ENCODE measurements at places on chromosomes 1 and 21.

DNA sequence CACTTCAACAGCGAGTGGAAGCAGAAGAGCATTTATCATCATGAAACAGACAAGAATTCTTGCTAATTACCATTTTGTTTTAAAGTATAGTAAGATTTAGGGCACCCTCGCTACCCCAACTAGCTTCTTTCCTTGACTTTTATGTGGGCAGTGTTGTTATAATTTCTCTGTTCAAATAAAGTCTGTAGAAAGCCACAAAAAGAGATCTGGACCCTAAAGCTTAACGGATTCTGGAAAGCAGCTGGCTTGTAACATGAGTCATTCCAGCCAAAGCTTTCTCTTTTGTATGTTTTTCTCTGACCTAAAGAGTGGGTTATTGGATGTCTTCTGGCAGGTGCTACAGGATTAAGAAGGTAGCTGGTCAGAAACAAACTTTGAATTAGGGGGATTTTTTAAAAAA lies 37.4 kb downstream of the RUNX1 start:
- no peak for DNase-seq

GRCh38 chr1:12608311-12608957 lies 9.6 kb downstream of the DHRS3 start:
- DNase-seq: no peak

DNA sequence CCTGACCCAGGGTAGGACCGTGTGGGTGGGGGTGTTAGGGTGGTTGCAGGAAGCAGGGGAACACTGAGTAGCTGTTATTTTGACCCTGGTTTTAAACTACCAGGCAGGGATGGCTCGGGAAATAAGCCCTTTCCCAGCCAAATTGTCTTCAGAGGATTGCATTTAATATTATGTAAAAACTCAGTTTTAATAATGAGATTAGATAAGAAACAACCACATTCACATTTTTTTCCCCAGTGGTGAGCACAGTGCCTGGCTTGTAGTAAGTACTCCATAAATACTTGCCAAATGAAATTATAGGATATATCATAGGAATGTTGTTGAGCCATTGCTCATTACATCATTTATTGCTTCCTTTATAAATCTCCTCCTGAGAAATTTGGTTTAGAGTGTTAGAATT lies 3.1 kb upstream of the ACP6 start:
- no peak for DNase-seq

DNA sequence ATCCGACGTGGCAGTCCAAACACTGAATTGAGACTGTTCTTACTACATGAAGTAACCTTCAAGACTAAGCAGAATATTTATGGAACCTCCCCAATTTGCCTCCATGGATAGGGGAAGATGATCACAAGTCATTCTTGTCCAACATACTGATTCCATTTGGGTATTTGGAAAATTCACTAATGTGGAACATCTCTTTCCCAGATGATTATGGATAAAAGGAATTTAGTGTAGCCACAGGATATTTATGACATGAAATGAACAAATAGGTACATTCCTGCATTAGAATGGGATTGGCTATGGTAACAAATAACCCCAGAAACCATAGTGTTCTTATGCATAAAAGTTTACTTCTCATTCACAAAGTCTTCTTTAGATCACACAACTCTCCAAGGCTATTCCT lies 40.2 kb upstream of the SGIP1 start:
- no peak for DNase-seq

GRCh38 chr1:233211595-233211994 lies 83.9 kb downstream of the PCNX2 start:
- DNase-seq: no peak

GRCh38 chr21:30434033-30434631 lies 4.1 kb downstream of the KRTAP13-4 start:
- no peak for DNase-seq

- no peak for DNase-seq
Observed at GRCh38 chr21:17003258-17003615, 509.6 kb upstream of the CXADR start.

DNA sequence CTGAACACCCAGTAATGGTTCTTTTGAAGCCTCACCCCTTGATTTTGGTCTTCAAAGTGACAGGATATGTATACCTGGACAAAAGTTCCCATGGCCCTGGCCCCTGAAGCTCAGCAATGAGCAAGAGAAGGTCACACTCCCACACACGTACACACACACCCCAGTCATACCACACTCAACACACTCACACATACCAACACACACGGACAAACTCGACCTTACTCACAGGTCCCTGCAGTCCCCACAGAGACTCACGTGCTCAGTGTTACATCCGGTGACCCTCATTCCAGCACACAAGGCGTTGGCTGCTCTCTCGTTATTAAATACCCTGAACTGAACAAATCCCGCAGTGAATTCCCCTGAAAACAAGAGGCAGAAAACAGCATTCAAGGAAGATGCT lies 5.9 kb downstream of the ITLN1 start:
- DNase-seq: no peak

DNA sequence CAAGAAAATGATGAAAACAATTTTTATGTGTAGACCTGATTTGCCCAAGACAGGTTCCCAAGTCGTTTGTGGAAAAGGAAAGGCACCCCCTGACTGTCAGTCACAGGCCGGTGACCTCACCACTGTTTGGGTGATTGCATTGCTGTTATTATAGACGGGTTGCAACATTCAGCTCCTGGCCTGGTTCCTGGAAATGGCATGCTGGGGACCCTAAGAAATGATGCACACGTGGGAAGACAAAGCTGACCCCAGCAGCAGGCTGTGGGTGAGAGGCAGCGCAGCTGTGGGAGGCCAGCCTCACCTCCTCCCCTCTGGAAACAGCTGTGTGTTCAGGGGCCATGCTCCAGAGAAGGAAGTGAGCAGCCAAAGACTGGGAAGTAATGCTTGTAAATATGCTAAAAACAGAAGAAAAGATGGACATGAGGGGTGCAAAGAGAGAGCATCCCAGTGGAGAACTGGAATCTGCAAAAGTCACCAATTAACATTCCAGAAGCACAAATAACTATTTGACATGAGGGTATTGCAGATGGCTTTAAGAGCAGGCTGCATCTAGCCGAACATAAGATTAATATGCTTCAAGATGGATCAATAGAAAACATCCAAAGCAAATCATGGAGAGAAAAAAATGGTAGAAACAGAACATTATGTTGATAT lies 23.4 kb upstream of the ABCG1 start:
- no peak for DNase-seq

- DNase-seq: no peak
Observed at GRCh38 chr1:22108339-22109105, 34.4 kb downstream of the WNT4 start.

- DNase-seq: no peak
Observed at GRCh38 chr1:240031414-240031813, 60.3 kb upstream of the FMN2 start.

GRCh38 chr1:71232786-71233185 lies 152.0 kb upstream of the ZRANB2 start:
- no peak for DNase-seq

- DNase-seq: no peak
Observed at GRCh38 chr1:41482001-41482765, 2.3 kb downstream of the EDN2 start.

DNA sequence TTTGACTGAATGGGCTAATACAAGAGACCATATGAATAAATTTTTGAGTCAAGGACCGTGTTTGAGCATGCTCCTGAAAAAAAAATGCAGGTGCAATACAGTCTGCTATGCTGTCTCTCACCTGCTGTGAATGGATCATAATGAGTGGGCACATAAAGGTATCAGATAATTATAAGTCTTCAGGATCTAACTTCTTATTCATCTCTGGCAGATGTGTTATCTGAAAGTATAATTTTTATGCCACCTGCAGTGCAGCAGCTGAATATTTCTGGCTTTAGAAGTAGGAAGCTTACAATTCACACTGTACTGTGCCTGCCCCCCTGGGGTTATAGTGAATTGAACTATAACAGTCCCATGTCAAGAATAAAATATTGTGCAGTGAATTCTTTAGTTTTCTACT lies 333.3 kb downstream of the MRPL39 start:
- DNase-seq: no peak

DNA sequence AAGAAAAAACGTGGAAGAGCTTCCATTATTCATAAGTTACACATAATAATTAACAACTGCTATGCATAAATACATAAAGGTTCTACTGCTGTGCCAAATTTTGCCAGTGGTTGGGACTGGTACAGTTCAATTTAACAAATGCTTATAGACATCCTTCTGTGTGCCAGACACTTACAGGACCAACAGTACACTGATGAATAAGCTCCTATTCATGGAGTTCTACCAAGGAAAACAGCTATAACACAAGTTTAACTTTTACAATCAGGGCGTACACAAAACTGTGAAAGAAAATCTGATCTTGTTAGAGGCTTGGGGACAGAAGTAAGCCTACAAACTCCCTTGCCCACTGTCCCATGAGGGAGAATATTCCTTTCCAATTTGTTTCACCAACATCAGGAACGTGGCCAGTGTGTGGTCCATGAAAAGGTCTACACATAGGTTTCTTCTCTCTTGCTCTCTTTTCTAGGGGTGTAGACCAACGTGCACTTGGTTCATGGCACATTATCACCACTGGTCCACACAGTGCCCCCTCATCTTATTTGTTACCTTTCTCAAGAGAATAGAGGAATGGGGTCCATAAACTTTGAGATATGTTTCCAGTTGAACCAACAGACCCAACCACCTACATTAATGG lies 10.1 kb downstream of the NRIP1 start:
- no peak for DNase-seq

- no peak for DNase-seq
Observed at GRCh38 chr1:88327391-88328267, 356.4 kb upstream of the PKN2 start.

DNA sequence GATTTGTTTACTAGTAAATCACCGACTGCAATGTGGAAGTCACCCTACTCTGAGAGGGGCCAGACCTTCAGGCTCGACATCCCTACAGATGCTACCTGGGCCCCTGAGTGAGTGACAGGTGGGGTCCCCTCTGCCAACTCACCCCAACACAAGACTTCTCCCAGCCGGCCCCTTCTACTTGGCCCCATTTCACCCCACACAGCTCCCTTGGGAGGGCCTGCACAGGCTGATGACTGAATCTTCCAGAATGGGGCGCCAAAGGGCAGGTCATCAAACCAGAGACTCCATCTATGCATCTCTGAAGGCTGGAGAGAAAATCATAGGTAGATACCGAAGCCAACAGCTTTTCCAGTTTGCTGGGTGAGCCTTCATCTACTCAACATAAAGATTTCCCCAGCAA lies 9.4 kb upstream of the S100A8 start:
- DNase-seq: no peak

GRCh38 chr1:116268211-116268610 lies 104.8 kb upstream of the ATP1A1 start:
- no peak for DNase-seq

DNA sequence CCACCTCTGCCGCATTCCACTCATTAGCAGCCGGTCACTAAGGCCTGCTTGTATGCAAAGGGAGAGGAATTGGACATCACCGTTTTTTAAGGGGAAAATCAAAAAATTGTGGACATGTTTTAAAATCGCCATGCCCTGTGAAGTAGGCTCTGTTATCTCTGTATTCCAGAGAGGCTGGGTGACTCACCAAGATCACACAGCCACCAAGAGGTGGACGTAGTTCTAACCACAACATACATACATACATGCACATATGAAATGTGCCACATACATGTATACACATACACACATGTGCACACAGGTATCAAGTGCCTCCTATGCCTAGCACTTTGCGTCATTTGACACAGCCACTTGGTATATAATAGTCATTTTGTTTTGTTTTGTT lies 16.0 kb upstream of the ZSCAN20 start:
- DNase-seq: no peak

DNA sequence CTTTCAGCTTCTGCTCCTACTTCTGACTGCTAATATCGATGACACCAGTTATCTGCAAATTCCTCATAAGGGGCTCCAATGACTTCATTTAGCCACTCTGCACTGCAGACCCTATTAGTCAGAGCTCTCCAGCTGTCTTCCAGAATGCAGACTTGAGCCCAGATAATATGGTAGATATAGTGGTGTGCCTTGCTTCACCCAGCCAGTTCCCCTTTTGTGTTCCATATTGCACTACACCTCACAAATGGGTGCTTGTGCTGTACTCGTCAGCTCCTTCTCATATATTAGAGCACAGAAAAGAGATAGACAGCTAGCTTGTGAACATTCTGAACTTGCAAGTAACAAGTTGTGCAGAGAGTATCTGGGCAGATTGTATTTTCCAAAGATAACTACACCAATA lies 23.7 kb upstream of the COG2 start:
- no peak for DNase-seq

DNA sequence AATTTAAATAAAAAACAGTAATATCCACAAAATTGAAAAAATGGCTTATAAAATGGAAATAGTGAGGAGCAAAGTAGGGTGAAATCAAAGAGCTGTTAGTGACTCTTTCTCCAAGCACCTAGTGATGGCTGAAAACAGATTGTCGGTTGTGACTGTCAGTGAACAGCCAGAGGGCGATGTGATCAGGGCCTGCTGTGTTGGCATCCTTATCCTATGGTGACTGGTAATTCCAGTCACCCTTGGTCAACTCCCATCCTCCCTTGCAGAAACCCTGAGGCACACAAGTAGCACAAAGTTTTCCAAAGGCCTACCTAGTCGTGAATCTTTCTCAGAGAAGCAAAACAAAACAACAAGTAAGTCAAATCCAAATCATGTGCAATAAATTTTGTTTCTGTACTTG lies 599.8 kb upstream of the CXADR start:
- DNase-seq: no peak

GRCh38 chr1:29956349-29957030 lies 720.2 kb downstream of the PTPRU start:
- DNase-seq: no peak

DNA sequence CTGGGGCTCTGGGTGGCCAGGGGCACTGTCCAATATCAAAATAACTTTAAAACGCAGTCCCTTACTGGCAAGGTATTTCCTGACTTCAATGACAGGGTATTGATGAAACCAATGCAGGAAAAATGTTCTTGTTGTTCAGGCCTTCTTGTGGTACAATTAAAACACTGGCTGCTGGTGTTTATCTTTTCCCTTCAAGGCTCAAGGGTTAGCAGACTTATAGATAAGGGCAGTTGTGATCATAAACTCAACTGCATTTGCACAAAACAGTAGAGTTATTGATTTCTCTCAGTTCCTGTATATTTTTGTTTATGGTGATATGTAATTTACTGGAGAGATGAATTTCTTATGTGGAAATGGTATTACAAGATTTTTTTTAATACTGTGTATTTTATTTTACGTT lies 2.7 kb upstream of the CD84 start:
- no peak for DNase-seq

- DNase-seq: no peak
Observed at GRCh38 chr1:239189998-239190512, 196.3 kb upstream of the CHRM3 start.

DNA sequence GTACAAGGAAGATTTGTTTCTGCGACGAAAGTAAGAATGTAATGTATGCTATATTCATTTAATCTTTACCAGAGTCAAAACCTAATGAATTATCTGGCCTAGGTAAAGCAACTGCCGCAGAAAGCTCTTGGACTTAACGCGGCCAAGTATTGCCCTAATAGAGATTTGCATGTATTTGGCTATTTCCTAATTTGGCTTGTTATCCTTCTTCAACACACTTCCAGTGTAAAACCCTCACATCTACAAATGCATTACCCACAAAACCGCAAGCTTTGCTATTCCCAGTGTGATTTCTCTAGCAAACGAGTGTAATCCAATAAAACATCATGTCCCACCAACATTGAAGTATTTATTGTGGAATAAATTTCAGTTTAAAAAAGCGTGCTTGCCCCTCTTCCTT lies 123.8 kb upstream of the LMO4 start:
- DNase-seq: no peak

Data from stimulated activated CD4-positive, alpha-beta T cell treated with anti-CD3 and anti-CD28 coated beads, Interleukin-1b, Interleukin-23, amount 100 ng/mL, for 24 hours (primary cell).